ENCODE measurements at places on chromosomes 7 and 10. TPM values are rescaled to one million over a fixed set of nuclear protein-coding genes. Genes with fewer than 3 reads are reported as not detected.

DNA sequence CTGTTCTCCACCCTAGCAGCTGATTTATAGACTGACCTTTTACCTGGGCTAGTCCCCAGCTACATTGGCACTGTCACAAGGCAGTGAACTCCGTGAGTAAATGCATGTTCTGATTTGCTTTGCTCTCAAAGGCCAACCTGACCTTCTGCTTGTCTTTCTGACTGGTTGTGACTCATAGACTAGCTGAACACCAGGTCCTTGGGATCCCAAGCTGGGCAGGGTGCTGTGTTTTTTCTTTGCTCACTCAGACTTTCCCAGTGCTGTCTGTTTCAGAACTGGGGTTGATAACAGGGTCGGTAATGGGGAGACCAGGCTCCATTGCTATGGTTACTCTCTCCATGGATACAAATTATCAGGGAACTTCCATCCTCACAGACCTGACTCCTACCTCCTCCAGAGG is 35.0 kb downstream of the EVX1 start:
- peaks cover 2% of the 10 kb centered on the region for H3K36me3 ChIP-seq
- no peak overlapping the region for H3K27ac ChIP-seq
- peaks cover 12% of the 10 kb centered on the region for H3K27me3 ChIP-seq
- no peak overlapping the region for H3K4me3 ChIP-seq
- no peak for DNase-seq

GRCh38 chr7:36198854-36199266 is 45.8 kb downstream of the EEPD1 start:
- H3K4me3 ChIP-seq: no peak overlapping the region
- H3K27ac ChIP-seq: no peak overlapping the region
- H3K4me1 ChIP-seq: peaks cover 9% of the 10 kb centered on the region
- no peaks in the 10 kb centered on the region for H3K36me3 ChIP-seq

GRCh38 chr7:131108212-131108940 is 219.3 kb upstream of the MKLN1 start:
- H3K4me1 ChIP-seq: peaks cover 49% of the 10 kb centered on the region
- no peak for DNase-seq
- H3K27me3 ChIP-seq: peaks cover 76% of the 10 kb centered on the region

- peaks cover 30% of the 10 kb centered on the region for H3K27me3 ChIP-seq
- peak overlapping the region; percentile 74 for H3K4me3 ChIP-seq
- DNase-seq: no peak
- H3K36me3 ChIP-seq: peaks cover 4% of the 10 kb centered on the region
- no peak overlapping the region for H3K27ac ChIP-seq
Measured at GRCh38 chr10:133161486-133162109, 1.6 kb downstream of the KNDC1 start.

- peaks cover 4% of the 10 kb centered on the region for H3K4me1 ChIP-seq
Measured at GRCh38 chr7:38682606-38683005, 51.4 kb upstream of the AMPH start.

GRCh38 chr7:155637155-155637554 is 7.3 kb upstream of the RBM33 start:
- no peak overlapping the region for H3K27ac ChIP-seq
- H3K27me3 ChIP-seq: no peaks in the 10 kb centered on the region
- no peak overlapping the region for H3K4me3 ChIP-seq
- H3K36me3 ChIP-seq: peaks cover 62% of the 10 kb centered on the region
- H3K4me1 ChIP-seq: no peaks in the 10 kb centered on the region

Gene NYAP1
- total RNA-seq: 5.2 TPM

Gene ZNF425
- total RNA-seq: 4.9 TPM
